Urinary bladder (tissue), 4 donors: ENCODE measurements at places on chromosomes 5 and 9. TPM values are rescaled to one million over a fixed set of nuclear protein-coding genes. Genes with fewer than 3 reads are reported as not detected.

RNF208 gene
- polyA plus RNA-seq: 8.1 TPM

CTXN3 gene
- polyA plus RNA-seq: 0.06 TPM

KCNT1 gene
- 0.37 TPM for polyA plus RNA-seq

IFNA2 gene
- not detected for polyA plus RNA-seq

CNTFR gene
- polyA plus RNA-seq: 11.5 TPM

PAX5 gene
- polyA plus RNA-seq: 0.03 TPM

DNA sequence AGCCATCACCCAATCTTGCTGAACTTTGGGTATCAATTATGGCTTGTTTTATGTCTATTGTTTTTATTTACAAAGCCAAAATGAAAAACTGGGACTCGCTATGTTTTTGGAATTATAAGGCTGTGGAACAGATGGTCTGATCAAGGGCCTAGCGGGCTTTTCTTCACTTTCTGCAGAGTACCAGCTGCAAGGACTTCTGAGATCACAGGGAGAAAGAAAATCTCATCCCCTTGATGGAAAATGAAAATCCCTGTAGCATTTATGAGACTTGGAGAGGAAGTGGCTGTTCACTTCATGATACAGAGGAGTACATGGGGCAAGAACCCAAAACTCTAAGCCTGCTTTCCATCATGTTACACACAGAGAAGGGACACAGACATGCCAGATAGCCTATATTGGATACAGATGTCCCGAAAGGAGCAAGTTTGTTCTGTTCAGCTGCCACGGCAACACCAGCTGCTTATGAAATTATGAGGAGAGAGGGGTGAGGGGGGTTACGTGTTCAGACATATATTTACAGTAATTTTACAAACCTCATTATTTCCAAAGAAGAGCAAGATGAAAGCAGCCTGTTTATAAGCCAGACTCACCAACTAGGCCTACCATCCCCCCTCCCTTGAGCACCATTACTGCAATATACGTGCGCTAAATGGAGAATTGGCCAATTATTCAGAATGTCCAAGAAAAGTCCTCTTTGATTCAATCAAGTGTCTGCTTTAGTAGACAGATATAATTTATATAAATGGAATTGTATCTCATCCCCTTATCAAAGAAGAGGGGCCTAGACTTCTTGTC lies 220.0 kb downstream of the MARCHF11 start:
- peak; percentile 86 for DNase-seq
